Adipocyte (in vitro differentiated cells): ENCODE measurements at places on chromosomes 4 and X.

GRCh38 chr4:141352909-141353525 lies 132.3 kb downstream of the ZNF330 start:
- DNase-seq: peak; percentile 29

GRCh38 chrX:154369449-154370299 lies 4.8 kb downstream of the FLNA start:
- peak; percentile 91 for DNase-seq

DNA sequence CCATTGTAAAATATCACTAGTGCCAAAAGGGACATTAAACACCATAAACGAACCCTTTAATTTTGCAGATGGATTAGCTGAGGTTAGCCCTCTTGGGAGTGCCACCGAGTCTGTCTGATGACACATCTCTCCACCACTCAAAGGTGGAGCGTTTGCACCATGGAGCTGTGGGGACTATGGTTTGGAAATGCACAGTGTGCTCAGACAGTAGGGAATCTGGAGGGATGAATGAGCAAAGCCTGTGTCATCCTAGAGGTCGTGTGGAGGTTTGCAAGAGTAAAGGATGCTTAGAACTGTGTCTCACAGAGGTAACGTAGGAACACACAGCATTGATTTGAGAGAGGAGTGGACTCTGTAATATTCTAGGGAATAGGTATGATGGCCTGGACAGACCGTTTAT lies 93.7 kb downstream of the CLNK start:
- DNase-seq: no peak

GRCh38 chr4:39464886-39465501 lies 6.1 kb downstream of the LIAS start:
- peak; percentile 85 for DNase-seq

GRCh38 chrX:15319075-15319474 lies 3.6 kb upstream of the ASB11 start:
- DNase-seq: no peak

GRCh38 chrX:134647477-134647877 lies 10.8 kb downstream of the PLAC1 start:
- DNase-seq: no peak

- peak; percentile 35 for DNase-seq
These were observed 25.3 kb downstream of the HOPX start for GRCh38 chr4:56655627-56656345.

DNA sequence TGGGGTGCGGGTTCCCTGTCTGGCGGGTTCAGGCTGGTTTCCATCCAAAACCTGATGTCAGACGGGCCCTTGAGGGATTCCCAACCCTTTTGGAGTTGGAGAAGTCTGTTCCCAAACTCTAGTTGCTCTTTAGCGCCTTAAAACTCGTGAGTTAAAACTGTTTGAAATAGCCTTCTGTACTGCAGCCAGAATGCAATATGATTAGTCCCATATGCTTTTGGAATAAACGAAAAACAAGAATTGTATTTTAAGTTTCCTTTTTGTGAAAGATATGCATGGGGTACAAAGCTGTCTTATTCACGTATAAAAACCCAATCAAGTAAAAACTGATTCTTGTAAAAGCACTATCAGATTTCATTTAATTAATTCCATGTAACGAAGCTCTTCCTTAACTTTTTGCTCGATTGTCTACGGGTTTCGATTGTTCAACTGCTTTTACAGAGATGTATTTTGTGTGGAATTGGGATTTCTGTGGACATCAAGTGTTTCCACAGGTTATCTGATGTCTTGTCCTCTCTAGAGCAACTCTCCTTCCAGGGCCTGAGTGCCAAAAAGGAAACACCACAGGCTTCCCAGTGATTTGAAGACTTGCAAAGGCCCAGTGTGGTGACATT lies 49.5 kb downstream of the CLDN34 start:
- DNase-seq: peak; percentile 50

DNA sequence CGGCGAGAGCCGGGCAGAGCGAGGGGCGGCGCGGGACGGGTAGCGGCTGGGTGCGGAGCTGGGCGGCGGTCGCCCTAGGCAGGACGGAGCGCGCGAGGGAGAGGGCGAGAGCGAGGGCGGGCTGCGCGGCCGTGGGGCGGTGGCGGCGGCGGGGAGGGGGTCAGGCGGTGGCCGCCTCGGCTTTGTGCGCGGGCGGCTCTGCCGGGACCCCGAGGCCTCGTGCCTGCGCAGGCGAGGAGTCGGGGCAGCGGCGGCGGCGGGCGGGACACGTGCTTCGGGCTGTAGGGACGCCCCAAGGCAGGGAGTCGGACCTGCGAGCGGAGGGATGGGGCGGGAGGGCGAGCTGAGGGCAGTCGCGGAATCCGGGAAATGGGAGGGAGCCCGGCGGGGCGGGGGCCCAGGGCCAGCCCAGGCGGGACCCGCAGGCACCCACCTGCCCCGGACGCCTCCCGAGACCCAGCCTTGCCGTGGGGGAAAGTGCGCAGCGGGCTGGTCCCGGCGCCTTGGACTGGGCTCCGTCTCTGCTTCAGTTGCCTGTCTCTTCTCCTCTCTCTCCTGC lies 465 bp downstream of the BMPR1B start:
- peak; percentile 72 for DNase-seq

- no peak for DNase-seq
These were observed 54.5 kb upstream of the GABRA2 start for GRCh38 chr4:46444318-46445000.

DNA sequence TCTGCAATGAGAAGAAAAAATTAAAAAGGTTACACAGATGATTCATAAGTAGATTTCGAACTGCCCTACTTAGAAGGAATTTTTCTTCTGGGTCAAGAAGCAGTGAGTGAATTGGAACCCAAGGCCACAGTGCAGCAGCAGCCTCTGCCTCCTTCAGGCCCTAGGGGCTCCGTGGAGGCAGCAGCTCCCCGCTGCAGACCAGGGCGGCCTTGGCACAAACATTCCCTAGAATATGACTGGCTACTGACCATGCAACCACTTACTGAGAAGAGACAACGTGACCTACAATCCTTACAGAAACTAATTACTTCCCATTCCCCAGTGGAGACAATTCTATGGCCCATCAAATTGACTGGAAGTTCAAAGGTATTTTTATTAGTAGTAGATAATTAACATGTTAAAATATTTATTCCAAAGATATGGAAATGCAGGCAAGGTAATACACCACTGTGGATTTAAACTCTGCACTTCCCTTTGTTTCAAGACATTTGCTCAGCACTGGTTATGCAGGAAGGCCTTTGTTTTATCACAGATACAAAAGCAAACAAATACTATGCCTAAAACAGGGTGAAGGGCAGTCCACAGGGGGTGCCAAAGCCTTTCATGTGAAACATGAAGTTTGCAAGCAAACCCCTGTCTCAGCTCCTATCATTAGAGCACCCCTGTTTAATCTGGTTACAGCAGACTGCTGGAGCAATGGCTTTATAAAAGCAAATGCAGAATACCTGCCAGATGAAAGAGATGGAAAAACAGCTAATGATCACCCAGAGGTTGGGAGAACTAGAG lies 59.2 kb downstream of the PCDH19 start:
- DNase-seq: no peak

DNA sequence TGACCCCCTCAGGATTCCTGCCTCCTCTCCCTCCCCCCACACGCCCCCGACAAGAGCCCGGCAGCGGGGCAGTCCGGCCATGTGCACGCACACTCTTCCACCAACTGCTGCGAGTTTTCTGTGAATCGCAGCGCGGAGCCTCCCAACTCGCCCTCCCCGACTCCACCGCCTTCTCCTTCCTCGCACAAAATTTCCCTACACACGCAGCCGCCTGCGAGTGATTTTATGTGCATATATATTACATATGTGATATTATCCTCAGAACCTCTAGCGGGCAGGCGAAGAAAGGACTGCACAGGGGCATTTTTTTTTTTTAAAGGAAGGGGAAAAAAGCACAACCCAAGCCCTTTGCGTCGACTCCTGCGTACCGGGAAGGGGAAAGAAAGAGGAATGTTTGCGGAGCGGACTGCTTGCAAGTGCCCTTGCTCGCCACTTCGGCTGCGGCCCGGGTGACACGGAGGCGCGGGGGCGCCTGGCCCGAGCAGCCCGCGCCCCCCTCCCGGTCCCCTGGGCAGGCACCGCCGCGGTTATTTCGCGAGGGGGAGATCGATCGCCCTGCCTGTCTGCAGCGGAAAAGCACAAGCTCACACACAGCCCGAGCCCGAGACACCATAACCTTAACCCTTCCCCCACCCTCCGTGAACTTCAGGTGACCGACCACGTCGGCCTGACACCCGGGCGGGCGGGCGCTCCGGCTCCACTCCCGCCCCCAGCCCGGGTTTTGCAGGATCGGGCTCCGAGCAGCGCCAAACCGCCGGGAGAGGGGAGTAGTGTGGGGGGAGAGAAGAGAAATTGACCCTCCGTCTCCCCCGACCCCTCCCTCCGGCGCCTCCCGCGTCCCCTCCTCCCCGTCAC lies 2.3 kb downstream of the ZNF827 start:
- DNase-seq: peak; percentile 85
